ENCODE measurements at places on chromosomes 3 and 15.

- no peak for DNase-seq
Observed at GRCh38 chr3:14204515-14205284, 26.1 kb downstream of the LSM3 start.

- DNase-seq, result no peak
Observed at GRCh38 chr3:43028678-43029490, 49.8 kb downstream of the GASK1A start.

- no peak for DNase-seq
Observed at GRCh38 chr3:142904639-142905436, 16.0 kb upstream of the PCOLCE2 start.

- DNase-seq, result no peak
Observed at GRCh38 chr3:112667599-112667998, 26.7 kb upstream of the CCDC80 start.

GRCh38 chr3:43224405-43225073 is 61.8 kb upstream of the SNRK start:
- no peak for DNase-seq

- DNase-seq, result no peak
Observed at GRCh38 chr3:187648177-187648576, 22.0 kb downstream of the SST start.

GRCh38 chr3:43330981-43331380 is 44.6 kb downstream of the SNRK start:
- DNase-seq, result no peak

GRCh38 chr15:66939451-66940023 is 125.9 kb upstream of the SMAD3 start:
- DNase-seq, result no peak

GRCh38 chr3:25377042-25377441 is 51.0 kb upstream of the RARB start:
- no peak for DNase-seq

Data from mesothelial cell of epicardium (in vitro differentiated cells).